ENCODE measurements at places on chromosomes 16 and 17. TPM values are rescaled to one million over a fixed set of nuclear protein-coding genes. Genes with fewer than 3 reads are reported as not detected.

ARL16 gene
- total RNA-seq: 35.0 TPM

- DNase-seq: no peak
Observed at GRCh38 chr16:76121636-76122035, 155.6 kb upstream of the CNTNAP4 start.

DNA sequence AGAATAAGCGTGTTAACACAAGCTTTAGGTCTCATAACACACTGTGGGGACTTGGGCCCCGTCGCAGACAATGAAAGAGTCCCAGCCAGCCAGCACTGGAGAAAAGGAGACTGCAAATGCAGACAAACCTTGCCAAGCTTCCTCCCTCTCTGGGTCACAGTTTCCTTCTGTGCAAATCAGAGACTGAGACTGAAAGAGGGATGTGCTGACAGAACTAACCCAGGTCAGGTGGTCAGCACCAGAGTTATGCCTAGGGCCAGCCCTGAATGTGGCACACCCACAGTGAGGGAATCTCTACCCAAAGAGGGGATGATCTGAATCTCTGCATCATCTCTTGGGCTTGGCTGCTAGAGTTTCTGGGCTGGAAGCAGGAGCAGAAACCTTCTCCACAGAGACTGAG, 282.3 kb upstream of the CCL2 start:
- no peak for DNase-seq

MINK1 gene
- total RNA-seq: 19.1 TPM

CNGB1 gene
- not detected for total RNA-seq

DNA sequence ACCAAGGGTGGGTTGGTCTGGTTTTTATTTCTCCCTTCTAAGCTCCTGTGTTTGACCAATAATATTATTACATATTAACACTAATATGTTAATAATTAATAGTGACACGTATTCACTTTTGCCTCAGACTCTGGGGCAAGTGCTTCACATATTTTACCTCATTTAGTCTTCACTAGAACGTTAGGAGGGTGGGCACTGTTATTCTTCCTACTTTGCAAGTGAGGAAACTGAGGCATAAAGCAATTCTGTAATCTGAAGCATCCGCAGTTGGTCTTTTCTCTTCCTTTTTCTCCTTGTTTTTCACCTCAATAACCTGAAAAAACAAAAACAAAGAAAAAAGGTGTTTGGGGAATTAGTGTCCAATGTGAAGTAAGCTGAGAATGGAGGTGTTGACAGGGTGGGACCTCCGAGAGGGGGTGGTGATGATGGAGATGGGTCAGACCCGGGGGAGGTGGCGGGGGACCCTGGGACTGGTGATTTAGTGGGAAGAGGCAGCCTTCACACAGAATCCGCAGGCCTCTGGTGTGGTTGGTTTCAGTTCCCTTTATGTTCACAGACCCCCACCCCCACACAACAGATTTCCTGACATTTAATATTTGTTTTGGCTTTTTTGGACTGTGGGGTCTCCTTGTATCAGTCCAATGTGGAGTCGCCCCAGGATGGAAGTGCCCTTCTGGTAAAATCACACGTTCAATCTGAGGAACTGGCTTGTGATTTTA, 3.7 kb downstream of the CDH1 start:
- no peak for DNase-seq

PRDM7 gene
- total RNA-seq: not detected

CCL5 gene
- 4.4 TPM for total RNA-seq

KRTAP4-3 gene
- not detected for total RNA-seq
